H1 (cell line): ENCODE measurements at places on chromosomes 1 and 21. TPM values are rescaled to one million over a fixed set of nuclear protein-coding genes. Genes with fewer than 3 reads are reported as not detected.

DNA sequence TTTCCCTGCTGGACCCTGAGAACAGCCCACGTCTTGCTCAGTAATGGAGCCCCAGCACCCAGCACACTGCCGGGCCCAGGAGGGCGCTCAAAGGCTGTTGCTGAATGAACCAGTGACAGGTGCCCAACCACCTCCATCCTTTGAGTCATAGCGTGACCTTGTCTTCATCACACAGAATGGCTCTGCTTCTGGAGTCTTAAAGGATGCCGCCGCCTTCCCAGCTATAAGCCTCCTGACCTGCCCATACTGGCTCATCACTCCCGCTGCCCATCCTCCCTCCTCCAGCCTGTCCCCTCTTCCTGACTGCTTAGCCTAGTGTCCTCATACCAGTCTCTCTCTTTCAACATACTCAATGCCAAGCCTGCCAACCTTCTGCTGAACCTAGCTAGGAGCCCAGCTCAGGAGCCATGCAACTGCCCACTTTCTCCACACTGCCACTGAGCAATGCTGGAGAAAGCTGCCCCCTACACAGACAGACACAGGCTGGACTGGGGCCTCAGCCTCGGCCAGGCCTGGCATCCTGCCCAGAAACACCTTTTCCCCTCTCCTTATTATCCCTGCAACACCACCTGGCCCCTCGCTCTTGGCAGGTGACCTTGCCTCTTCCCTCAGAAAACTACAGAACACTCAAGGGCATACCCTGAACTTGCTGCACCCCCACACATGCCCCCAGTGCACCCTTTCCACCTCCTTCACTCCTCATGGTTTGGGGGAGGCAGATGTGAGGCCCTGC is 14.1 kb downstream of the TTC39A start:
- DNase-seq, result no peak

DNA sequence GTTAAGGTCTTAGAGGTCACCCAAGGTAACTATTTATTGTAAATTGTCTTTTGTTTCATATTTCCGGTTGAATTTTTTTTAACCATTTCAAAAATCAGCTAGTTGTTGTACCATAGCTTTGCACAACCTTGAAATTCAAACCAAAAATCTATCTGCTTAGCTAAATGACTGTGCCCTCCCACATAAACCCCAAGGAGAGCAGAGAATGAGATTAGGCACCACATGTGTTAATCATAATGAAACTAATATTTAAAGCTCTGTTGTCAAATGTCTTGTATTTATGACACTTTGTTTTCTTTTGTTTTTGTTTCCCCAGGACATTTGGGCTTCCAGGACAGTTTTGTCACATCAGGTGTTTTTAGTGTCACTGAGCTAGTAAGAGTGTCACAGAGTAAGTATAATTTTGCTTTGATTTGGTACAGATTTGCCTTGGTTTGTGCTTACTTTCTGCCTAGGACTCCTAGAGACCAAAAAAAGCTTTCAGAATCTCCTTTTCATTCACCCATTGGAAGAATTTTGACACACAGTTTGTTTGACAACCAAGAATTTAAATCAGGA is 249.9 kb downstream of the NFIA start:
- no peak for DNase-seq

The MPL gene
- not detected in 2 replicates for total RNA-seq

The PADI3 gene
- total RNA-seq, result 0.37 and 0.44 TPM in 2 replicates
